ENCODE measurements at places on chromosomes 13 and 19.

GRCh38 chr19:40588110-40588854 is 11.6 kb downstream of the SHKBP1 start:
- DNase-seq, result peak; percentile 39

DNA sequence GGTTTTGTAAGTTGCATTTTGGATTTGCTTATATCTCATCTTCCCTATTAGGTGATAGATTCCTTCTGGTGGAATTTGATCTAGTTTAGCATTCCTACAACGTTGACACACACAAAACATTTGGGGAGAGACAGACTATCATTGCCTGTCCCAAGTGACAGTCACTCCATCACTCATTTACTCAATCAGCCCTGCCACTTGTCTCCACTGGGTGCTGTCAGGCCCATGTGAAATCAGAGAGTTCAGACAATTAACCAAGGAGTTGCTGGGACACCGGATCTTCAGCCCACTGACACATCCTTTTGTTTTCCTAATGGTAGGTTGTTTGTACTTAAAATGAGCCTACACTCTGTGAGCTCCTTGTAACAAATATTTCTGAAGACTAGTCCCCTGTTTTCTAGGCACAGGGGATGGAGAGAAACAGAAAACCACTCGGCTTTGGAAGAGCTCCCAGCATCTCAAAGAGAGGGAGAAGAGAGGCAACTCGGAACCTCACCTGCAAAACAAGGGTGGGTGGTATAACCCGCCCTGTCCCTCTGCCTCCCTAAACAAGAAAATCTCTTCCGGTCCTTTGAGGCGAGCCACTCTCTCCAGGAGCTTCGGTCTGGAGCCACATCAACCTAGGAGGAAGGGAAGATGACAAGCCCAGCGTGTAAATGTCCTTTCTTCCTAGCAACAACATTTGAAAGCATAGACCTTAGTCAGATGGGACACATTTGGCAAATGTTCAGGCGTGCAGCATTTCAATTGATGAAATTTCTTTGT is 440.9 kb upstream of the KLF12 start:
- no peak for DNase-seq

- DNase-seq, result peak; percentile 99
Observed at GRCh38 chr19:1773184-1773583, 19.9 kb downstream of the ONECUT3 start.

GRCh38 chr13:111919286-111919685 is 147.7 kb upstream of the SOX1 start:
- DNase-seq, result no peak

DNA sequence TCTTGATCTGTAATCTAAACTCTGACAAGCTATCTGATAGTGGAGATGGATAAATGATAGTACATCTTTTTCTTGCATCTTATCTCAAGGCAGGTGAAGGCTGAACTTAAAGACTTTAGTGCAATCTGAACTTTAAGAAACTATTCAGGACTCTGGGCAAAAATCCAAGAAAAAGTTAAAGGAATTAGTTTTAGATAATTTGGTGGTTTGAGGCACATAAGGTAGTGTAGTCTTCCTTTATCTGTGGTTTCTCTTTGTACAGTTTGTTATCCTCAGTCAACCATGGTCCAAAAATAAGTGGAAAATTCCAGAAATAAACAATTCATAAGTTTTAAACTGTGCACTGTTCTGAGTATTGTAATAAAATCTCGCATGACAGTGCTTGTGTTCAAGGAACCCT is 172.9 kb downstream of the UGGT2 start:
- DNase-seq, result no peak

- no peak for DNase-seq
Observed at GRCh38 chr19:50534478-50534877, 20.8 kb upstream of the ASPDH start.

- no peak for DNase-seq
Observed at GRCh38 chr13:72643311-72643989, 84.0 kb downstream of the MZT1 start.

DNA sequence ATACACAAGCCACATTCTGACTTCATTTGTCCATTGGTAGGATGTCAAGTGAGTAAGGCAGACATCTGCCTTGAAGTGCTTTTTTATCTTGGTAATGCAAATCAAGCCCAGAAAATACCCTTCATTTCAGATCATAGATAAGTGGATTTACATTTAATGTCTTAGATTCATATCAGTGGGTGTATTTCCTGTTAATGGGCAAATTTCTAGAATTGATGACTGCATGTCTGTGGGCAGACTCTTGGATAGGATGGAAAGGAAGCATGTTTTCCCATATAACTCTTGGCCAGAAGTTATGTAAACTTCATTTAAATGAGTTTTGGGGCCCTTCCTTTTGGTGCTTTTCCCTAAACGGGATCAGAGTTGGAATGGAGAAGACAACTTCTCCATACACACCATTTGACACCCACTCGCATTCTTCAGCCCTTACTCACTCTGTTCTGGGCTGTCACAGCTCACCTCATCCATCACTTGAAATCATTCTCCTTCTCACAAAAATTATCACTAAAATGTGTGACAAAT is 154.6 kb downstream of the FLT1 start:
- no peak for DNase-seq

DNA sequence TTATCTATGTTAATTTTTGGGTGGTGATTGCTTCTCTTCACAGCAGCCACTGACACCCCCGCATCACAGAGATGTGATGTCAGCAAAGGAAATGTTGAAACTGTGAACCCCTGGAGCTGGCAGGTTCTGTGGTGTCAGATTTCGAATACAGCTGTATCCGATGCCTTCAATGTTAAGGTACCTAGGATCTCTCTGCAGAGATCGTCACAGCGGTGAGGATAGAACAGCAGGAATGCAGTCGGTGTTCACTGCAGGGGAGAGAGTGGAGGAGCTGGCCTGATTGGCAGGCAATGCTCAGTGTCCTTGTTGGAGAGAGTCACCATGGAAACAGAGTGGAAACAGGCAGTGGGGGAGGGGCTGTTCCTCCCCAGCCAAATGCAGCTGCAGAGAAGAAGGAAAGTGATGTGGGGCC is 79.5 kb upstream of the ZNF835 start:
- no peak for DNase-seq

GRCh38 chr13:85332615-85333014 is 466.6 kb downstream of the SLITRK6 start:
- no peak for DNase-seq

- no peak for DNase-seq
Observed at GRCh38 chr13:23443878-23444277, 10.4 kb upstream of the SACS start.

DNA sequence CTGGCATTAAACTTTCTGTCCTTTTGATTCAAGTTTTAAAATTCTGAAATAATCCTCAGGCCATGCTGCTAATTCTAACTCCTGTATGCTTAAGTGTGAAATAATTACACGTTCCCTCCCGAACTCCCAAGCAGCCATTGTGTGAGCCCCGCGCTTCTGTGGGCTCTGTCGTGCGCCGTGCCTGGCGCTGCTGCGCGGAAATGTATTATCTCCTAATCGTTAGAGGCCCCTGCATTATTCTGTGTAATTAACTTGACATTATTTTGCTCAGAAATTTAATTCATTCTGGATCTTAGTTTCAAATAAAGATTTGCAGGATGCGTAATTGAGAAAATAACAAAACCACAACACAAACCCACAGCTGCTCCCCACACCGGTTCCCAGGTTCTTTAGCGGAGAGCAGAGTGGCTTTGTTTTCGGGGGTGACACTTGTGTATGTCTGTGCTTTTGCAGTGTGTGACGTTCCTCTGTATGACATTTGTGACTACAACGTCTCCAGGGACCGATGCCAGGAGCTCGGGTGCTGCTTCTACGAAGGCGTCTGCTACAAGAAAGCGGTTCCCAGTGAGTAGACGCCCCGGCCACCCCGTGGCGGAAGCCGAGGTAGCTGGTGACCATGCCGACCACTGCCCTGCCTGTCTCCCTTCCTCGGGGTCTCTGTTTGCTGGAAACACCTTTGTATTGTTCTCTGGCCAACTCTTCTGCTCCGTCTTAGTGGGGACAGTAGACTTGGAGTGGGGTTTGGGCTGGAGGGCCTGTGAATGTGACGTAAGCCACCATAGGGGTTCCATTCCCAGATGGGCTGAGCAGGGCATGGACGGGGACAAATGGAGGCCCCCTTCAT is 7.5 kb downstream of the TEX29 start:
- no peak for DNase-seq

- no peak for DNase-seq
Observed at GRCh38 chr13:110206185-110206584, 100.8 kb downstream of the COL4A1 start.

DNA sequence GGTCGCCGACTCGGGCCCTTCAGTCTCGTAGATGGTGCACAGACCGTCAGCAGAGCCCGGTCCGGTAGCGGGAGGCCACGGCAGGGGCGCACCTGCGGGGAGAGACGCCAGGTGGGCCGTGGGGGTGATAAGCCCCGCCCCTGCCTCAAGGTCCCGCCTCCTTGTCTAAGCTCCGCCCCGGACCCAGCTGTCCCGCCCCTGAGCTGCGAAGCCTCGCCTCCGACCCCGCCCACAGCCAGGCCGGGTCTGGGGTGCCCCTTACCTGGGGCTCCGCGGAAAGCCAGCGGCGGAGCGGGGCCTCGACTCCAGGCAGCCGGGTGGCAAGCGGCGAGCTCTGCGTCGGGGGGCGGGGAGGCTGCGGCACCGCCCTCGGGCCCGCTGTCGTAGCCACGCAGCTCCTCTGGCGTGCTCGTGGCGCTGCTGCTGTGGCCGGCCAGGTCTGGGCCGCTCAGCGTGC is 4.7 kb downstream of the PRR36 start:
- no peak for DNase-seq

DNA sequence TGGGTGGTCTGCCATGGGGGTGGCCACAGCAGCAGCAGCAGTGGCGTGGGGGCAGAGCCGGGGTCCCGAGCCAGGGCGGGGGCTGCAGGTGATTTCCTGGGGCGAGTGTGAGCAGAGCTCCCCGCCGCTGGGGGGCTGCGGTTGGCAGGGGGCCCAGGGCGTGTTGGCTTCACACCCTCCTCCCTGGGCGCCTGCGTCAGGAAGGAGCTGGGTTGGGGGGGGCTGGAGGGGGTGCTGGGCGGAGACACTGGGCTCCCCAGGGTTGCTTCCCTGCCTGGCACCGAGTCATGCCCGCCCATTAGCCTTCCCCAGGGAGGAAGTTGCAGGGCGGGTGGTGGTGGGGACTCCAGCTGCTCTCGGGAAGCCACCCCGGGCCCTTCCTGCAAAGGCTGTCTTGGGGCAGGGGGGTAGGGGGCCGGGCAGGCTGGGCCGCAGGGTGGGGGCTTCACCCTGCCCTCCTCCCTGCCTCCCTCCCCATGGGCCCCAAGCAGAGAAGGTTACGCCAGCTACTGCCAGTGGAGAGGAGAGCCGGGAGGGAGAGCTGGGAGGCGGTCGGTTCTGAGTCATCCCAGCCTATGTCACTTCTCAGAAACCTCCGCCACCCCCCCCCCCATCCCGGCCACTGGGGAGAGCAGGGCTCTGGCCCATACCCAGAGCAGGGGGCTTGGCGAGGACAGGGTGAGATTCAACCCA is 4.6 kb downstream of the MIDN start:
- DNase-seq, result peak; percentile 92

DNA sequence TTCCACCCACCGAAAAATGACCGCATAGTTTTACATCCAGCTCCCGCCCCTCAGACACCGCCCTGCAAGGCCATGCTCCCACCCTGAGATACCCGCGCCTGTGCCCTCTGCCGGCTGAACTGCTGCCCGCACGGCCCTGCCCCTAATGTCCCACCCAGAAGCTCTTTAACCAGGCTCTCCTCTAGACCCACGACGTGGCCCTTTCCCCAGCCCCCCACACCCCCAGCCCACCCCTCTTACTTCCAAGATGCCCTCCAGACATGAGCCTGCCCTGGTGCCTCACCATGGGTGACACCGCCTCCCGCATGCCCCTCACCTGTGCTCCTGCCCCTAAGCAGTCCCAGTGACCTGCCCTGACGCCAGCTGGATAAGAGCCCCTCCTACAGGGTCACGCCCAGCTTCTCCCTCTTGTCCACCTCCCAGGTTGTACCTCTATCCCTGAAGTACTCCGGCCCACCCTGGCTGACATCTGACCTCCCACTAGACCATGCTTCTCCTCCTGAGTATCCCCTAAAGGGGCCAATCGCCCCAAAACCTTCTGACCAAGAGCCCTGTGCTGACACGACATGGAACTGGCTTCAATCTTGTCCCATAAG is 51.2 kb downstream of the COLGALT1 start:
- DNase-seq, result no peak

- DNase-seq, result no peak
Observed at GRCh38 chr19:2550431-2551171, 74.7 kb downstream of the GADD45B start.

GRCh38 chr19:3471954-3472655 is 8.2 kb downstream of the SMIM24 start:
- no peak for DNase-seq

DNA sequence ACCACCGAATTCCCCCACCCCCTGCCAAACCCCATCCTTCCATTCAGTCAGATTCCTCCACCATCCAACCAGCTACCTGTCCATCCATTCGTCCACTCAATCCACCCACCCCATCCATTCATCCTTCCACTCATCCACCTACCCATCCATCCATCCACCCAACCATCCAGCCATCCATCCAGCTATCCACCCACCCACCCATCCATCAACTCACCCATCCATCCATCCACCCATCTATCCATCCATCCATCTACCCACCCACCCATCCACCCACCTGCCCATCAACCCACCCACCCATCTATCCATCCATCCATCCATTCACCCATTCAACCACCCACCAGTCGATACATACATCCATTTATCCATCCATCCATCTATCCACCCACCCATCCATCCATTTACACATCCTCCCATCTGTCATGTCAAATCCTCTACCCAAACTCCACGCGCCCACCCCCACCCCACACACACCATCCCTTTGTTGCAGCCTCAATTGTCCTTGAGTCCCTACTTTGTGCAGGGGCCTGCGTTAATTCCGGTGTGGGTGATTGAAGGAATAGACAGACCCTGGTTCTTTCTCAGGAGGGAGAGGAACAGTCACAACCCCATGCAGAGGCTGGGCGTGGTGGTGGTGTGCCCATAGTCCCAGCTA is 5.3 kb upstream of the SLC5A5 start:
- no peak for DNase-seq

GRCh38 chr13:103078158-103078557 is 11.9 kb upstream of the SLC10A2 start:
- no peak for DNase-seq

DNA sequence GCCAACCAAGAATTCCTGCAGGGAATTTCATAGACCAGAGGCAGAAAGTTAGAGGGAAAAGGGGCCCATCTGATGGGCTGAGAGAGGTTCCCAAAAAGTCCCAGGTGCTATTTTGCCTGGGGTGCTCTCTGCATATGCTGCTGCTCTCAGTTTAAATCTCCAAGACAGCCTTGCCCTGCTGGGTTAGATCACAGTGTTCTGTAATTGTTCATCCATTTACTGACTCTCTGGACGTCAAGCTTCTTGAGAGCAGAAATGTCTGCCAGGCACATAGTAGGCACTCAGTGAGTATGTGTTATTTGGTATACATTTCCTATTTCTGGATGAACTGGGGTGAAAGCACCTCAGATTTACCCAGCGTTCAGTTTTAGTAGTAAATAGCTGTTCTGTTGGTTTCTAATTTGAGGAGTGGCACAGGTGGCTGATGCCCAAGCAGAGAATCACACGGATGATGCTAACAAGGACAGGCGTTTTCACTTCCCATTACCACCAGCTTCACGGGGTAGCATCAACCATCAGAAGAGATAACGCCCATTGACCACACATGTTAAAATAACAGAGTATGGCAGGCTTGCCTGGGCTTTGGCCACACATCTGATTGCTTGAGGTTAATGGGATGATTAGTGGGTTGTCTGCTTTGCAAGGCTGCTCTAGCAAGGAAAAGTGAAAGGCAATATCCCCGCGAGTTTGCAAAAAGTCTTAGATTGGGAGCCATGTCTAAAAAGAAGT is 161.1 kb downstream of the SLC7A1 start:
- no peak for DNase-seq

GRCh38 chr13:73715114-73715910 is 418.9 kb downstream of the KLF12 start:
- DNase-seq, result peak; percentile 63

- DNase-seq, result no peak
Observed at GRCh38 chr13:34011552-34012085, 193.7 kb downstream of the RFC3 start.
